Caco-2 (cell line): ENCODE measurements at places on chromosomes 4 and X. TPM values are rescaled to one million over a fixed set of nuclear protein-coding genes. Genes with fewer than 3 reads are reported as not detected.

MID1 gene
- 54.0 and 61.3 TPM in 2 replicates for total RNA-seq

NHSL2 gene
- 0.18 and 0.39 TPM in 2 replicates for total RNA-seq

GRK4 gene
- total RNA-seq, result 6.8 and 7.1 TPM in 2 replicates

CTAG1A gene
- total RNA-seq, result not detected in 2 replicates

SPINK2 gene
- total RNA-seq, result not detected in 2 replicates

TBX22 gene
- not detected in 2 replicates for total RNA-seq
